ENCODE measurements at places on chromosomes 4 and X.

DNA sequence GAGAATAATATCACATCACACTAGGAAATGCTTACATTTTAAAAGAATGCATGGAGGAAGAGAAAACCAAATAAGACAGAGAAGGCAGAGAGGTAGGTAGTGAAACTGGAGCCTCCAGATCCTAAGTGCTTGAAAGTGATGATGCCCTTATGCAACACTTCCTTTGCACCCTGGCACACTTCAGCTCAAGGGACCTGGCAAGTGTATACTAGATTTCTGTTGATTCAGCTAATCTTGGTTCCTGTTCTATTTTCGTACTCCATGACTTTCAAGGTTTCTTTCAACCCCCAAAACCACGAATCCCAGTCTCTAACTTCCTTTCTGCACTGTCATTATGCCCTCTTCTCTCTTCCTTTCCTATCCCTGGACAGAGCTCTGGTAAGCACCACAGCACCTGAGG is 36.9 kb upstream of the SH3KBP1 start:
- DNase-seq = no peak

DNA sequence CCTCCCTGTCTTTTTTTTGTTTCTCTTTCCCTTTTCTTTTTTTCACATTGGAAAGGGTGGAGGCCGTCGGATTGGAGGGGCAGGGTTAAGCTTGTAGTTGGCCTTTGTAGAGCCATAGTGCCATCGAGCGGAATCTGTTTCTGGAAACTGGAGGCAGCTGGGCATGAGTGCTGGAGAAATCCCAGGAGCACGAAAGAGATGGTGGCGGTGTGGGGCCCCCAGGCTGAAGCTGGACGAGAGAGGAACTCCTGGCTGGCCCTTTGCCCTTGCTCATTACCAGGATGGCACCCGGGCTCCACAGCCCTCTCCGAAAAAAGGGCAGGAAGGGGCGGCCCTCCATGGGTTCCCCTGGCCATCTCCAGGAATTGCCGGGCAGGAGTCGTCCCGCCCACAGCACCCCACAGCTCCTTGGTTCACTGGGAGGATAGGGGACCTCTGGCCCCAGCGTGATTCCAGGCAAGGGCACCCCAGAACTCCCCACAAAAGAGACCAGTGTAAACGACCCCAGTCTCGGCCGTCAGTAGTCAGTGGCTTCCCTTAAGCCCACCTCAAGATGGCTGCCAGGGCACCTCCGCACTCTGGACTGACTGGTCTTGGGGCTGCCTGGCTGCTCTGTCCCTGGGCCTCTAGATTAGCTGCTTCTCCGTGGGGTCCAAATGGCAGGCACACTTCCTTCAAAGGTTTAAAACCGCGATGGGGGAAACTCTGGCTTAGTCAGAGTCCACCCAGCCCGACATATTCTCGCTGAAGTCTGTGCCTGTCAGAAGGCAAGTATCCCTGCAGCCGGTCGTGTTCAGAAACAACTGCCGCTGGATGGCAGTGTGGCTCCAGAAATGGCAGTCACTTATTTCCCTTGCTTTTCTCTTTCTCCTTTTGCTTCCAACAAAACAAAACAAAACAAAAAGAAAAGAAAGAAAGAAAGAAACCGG is 74.1 kb downstream of the NBDY start:
- peak; percentile 52 for DNase-seq

- no peak for DNase-seq
Measured at GRCh38 chr4:75741027-75741426, 16.6 kb downstream of the USO1 start.

GRCh38 chr4:85910985-85911384 is 436.0 kb downstream of the ARHGAP24 start:
- DNase-seq = no peak

DNA sequence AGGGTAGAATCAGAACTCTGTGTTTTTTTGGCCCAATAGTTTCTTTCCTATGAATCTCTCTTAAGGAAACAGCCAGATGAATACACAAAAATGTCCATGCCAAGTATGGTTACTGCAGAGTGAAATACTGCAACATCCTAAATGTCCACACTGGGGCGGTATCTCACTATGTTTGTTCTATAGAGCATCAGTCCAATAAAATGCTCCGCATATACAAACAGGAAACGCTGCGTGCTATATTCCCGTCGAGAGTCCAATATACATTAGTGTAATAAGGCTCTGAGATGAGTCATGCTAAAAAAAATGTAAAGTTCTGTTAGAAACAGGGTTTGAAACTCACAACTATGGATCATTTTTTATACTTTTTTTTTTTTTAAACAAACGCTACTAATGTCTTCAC is 72.9 kb upstream of the ENOX2 start:
- DNase-seq = peak; percentile 30

GRCh38 chr4:126850286-126850685 is 782.5 kb upstream of the INTU start:
- DNase-seq = no peak

DNA sequence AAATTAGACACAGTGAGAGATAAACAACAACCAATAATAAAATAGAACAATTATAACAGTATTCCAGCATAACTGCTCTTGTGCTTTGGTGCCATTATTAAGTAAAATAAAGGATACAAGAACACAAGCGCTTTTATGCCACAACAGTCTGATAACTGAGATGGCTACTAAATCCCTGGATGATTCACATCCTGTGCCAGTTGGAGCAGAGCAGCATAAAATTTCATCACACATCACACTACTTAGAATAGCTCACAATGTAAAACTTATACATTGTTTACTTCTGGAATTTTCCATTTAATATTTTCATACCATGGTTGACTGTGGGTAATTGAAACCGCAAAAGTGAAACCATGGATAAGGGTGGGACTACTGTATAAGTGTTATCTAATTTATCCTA is 399.9 kb upstream of the CNKSR2 start:
- DNase-seq = no peak

DNA sequence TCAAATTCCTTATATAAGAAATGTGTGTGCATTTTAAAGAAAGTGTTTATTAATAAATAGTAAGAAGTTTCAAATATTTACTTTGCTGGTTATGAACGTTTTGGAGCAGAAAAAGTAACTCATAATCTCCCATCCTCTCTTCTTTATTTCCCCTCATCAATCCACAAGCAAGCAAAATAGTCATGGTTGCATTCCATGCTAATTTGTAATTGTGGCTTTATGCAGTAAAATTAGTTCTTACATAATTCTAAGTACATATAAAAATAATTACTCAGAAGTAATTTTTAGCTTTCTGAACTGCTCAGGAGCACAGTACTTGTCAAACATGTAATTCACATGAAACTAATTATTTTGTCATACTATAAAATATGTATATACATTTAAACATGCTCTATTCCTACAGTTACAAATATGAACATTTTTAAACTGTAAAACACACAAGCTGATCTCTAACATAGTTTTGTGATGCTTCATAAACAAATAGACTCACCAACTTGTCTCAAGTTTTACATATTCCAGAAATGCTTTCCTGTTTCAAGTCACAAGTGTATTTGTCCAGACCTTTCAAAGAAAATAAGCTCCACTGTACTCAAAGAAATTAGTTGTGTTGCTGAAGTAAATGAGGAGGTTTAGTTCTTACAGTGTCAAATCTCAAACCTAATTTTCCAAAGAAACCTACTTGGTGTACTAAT is 218.9 kb downstream of the PABPC4L start:
- DNase-seq = no peak

DNA sequence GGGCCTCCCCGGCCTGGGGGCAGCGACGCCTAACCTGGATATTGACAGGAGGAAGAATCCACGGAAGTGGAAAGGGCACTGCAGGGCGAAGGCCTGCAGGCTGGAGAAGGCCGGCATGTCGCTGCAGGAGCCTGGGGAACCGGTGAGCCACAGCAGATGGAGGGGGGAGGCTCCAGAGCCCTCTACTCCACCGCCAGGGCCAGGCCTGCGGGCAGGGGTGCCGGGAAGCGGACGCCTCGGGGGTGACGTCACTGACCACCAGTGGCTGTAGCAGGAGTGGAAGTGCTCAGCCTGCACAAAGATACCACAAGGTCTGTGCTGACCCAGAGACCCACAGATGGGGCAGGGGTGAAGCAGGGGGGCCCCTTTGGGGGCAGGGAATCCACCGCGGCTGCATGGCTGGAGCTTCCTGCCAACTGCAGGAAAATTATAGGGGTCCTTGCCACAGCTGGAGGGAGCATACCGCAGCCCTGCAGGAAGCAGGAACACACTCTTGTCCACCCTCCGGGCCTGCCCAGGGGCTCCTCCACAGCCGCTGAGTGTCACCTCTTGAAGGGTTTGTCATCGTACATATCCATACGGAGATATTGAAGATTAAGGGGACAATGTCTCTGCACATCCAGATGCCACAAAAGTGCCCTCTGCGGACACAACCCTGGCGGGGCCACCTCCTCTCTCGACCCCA is 7.6 kb upstream of the HTRA3 start:
- no peak for DNase-seq

DNA sequence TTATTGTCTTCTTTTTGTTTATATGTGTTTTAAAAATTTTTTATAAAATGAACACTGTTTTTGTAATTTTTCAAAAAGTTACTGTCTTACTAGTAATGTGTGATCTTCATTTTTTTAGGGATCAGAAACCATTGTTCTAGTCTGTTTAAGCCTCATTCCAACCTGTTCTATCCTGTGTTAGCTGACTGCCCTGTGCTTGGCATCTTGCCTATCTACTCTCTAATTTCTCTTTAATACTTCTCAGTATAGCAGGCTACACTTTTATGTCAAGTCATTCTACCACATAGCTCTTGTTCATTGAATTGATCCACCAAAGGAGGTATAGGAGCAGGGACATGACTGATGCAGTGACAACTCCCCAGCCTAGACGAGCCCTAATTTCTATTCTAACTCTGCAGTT is 70.2 kb upstream of the PLS3 start:
- no peak for DNase-seq

DNA sequence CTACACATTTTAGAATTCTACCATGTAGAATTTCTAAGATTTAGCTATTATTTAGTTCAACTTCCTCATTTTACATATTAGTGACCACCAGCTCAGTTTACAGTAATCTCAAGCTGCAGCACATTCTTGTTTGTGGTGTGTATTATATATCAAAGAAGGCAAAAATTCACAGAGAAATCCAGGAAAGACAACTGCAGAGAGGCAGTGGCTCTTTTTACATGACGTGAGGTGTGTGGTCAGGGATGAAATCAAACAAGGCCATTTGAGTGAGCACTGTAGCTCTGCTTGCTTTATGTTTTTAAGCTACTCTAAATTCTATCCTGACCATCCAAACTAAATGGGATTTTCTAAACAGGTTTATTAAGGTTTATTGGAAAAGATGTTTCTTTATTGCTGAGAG is 71.1 kb downstream of the COL25A1 start:
- no peak for DNase-seq

GRCh38 chr4:16812041-16812440 is 86.4 kb downstream of the LDB2 start:
- no peak for DNase-seq

DNA sequence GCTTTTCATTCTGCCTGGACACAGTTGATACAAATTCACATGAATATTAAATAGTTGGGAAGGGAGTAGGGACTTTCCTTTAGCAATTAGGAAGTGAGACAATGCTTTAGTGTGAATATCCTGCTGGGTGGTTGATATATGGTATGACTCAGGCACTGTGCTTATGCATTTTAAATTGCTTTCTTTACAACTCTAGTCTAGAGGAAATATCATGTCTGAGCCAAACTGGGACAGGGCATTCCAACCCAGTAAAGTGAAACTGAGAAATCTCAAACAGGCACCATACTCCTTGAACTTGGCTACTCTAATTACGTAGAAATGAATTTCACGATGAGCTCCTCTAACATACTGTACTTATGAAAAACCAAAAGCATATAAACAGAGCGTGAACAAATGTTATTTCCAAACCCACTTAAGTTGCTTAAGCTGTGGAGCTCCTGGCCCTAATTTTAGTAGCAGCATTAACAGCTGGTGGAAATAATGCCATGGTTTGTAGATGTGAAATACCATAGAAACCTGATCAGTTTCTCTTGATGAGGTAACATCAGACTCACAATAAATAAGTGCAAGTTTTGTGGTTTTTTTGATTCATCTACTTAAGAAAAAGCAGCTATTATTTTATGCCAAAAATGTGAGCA is 242.9 kb upstream of the GK2 start:
- DNase-seq = no peak

GRCh38 chrX:38898261-38898660 is 97.0 kb downstream of the MID1IP1 start:
- no peak for DNase-seq

GRCh38 chrX:64570204-64570603 is 175.0 kb upstream of the MTMR8 start:
- DNase-seq = no peak

- DNase-seq = no peak
Measured at GRCh38 chrX:92231391-92231790, 452.2 kb downstream of the PCDH11X start.

DNA sequence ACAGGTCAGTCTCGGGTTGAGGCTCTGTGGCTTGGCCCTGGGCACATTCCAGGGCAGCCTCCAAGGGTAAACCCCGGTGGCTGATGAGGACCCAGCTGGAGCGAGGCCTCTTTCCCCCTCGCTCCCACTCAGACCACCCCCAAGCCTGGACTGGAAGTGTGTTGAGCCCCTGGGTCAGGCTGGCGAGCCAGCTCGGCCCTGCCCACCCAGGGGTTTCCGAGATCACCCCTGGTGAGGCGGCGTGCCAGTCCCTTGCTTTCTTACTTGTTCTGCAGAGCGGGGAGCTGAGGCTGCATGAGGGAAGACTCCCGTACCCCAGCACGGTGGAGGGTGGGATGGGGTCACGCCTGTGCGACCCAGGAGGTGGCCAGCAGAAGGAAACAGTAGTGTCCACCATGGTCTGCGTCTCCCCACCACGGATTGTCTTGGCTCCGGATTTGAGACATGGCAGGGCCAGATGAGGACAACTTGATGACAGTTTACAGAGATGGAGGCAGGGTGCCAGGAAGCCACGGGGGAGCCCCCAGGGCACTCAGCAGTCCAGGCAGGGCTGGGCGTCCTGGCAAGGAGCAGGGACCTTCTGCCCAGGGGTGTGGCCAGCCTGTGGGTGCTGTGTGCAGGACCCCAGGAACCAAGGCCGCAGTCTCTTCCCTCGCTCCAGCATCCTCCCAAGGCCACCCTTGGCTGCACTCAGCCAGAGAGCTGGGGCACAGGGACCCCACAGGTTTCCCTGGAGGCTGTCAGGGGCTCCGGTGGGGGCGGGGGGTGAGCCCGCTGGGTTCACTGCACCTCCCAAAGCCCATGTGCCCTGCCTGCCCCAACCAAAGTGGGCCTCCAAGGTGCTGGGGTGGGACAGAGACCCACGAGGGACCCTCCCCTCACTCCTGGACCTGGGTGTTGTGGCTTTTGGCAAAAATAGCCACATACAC is 6.6 kb upstream of the FGFRL1 start:
- DNase-seq = no peak

All from CD4-positive, alpha-beta T cell treated with Interleukin-4 for 1 hour (primary cell).